ENCODE measurements at places on chromosomes 11 and 22.

DNA sequence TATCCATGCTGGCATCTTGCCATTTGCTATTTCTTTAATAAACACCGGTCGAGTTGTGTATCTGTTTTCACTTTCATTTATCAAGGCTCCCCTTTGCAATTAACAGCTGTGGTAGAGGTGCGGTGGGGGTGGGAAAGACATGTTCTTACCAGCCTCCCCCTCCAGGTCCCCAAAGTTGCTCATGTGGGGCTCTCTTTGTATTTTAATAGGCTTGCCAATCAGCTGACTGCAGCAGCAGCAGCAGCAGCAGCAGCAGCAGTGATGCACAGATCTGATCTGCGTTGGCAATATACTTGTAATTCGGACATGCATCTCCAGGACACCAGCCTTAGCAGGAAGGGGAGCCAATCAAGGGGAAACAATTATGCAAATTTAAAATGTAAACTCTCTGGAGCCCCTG lies 40.3 kb upstream of the E2F8 start:
- DNase-seq: no peak

GRCh38 chr11:93822359-93822758 lies 28.1 kb downstream of the VSTM5 start:
- DNase-seq: no peak

GRCh38 chr22:24727218-24727851 lies 47.2 kb downstream of the PIWIL3 start:
- DNase-seq: no peak

- no peak for DNase-seq
Measured at GRCh38 chr11:18590571-18590970, 2.0 kb upstream of the UEVLD start.

GRCh38 chr11:13786688-13787087 lies 118.2 kb downstream of the FAR1 start:
- DNase-seq: no peak

DNA sequence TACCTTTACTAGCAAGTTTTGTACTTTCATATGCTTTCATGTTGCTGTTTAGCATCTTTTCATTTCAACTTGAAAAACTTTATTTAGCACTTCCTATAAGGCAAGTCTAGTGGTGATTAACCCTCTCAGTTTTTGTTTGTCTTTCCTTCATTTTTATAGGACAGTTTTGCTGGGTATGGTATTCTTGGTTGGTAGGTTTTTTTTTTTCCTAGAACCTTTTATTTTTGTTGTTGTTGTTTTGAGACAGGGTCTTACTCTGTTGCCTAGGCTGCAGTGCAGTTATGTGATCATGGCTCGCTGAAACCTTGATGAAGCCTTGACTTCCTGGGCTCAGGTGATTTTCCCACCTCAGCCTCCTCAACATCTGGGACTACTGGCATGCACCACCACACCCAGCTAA lies 29.9 kb upstream of the SLC5A1 start:
- no peak for DNase-seq

DNA sequence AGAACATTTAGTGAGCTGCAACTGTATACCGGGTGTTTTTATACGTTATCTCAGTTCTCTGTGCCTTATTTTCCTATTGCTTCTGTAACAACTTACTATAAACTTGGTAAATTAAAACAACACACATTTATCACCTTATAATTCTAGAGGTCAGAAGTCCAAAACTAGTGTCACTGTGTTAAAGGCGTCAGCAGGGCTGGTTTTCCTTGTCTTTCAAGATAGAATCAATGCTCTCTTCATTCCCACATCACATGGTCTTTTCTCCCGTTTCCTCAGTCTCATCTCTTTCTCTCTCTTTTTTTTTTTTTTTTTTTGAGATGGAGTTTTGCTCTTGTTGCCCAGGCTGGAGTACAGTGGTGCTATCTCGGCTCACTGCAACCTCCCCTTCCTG lies 36.1 kb downstream of the MB start:
- no peak for DNase-seq

GRCh38 chr11:104772806-104773241 lies 125.4 kb downstream of the CASP12 start:
- DNase-seq: no peak

GRCh38 chr22:35686298-35686697 lies 31.4 kb upstream of the APOL5 start:
- DNase-seq: no peak

DNA sequence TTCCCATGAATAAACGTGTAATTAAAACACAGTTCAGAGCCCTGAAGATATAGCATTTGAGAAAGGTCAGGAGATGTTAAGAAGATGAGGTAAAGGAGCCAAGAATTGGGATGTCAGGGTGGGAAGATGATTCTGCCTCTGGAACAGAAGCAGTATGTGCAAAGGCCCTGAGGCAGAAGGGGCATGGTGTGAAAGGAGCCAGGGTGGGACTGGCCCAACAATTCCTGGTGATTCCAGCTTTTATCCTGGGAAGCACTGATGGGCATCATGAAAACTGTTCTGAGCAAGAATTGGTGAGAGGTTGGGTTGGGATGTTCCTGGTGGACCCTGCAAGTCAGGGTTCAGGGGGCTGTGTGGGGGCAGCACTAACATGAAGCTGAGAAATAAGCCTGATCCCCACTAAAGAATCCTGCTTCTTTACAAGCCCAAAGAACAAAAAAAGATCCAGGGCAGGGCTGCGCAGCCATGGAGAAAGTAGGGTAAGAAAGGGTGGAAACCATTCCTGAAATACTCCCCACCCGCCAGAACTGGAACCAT lies 2.5 kb upstream of the FXYD6 start:
- DNase-seq: no peak

- no peak for DNase-seq
Measured at GRCh38 chr11:2411446-2412305, 11.1 kb downstream of the TSSC4 start.

GRCh38 chr22:47213571-47214230 lies 451.3 kb downstream of the TBC1D22A start:
- no peak for DNase-seq
